Esophagus squamous epithelium (tissue), 5 donors: ENCODE measurements at places on chromosomes 6 and 20.

- H3K4me3 ChIP-seq = no peak overlapping the region
- DNase-seq = no peak
- H3K27me3 ChIP-seq = no peaks in the 10 kb centered on the region
- no peak overlapping the region for H3K27ac ChIP-seq
- no peaks in the 10 kb centered on the region for H3K36me3 ChIP-seq
- no peaks in the 10 kb centered on the region for H3K4me1 ChIP-seq
Observed at GRCh38 chr20:24389686-24390085, 79.7 kb upstream of the SYNDIG1 start.

DNA sequence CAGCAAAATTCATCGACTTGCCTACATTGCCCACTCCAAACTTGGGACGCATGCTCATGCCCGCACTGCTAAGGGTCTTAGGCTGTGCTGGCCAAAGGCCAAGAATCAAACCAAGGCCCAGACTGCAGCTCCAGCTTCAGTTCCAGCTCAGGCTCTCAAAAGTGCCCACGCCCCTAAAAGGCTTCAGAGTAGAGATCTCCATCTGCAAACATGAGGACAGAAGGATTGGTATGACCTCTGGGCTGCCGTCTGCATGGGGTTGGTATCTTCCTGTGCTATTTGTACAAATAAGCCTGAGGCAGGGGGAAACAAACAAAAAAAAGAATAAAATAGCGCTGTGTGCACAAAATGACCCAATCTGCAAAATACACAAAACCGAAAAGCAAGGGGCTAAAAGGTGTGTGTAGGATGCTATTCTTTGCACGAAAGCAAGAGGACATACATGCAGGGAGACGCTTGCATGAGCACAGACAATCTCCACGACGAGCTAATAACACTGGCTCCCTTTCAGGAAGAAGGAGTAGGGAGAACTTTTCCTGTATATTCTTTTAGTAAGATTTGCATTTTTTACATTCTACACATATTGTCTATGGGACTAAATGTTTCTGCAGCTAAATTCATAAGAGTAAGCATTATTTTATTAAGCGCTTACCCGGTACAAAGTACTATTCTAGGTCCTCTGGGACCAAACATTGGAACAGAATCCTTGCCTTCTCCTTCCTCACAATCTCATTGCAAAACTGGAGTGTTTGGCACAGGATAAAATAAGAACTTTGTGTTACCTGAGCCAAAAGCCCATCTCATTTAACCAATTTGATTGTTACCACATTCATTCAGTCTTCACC, 33.1 kb downstream of the ATP9A start:
- H3K36me3 ChIP-seq = no peaks in the 10 kb centered on the region
- no peak overlapping the region for H3K4me3 ChIP-seq
- H3K27ac ChIP-seq = no peak overlapping the region
- peaks cover 9% of the 10 kb centered on the region for H3K4me1 ChIP-seq
- H3K27me3 ChIP-seq = no peaks in the 10 kb centered on the region

DNA sequence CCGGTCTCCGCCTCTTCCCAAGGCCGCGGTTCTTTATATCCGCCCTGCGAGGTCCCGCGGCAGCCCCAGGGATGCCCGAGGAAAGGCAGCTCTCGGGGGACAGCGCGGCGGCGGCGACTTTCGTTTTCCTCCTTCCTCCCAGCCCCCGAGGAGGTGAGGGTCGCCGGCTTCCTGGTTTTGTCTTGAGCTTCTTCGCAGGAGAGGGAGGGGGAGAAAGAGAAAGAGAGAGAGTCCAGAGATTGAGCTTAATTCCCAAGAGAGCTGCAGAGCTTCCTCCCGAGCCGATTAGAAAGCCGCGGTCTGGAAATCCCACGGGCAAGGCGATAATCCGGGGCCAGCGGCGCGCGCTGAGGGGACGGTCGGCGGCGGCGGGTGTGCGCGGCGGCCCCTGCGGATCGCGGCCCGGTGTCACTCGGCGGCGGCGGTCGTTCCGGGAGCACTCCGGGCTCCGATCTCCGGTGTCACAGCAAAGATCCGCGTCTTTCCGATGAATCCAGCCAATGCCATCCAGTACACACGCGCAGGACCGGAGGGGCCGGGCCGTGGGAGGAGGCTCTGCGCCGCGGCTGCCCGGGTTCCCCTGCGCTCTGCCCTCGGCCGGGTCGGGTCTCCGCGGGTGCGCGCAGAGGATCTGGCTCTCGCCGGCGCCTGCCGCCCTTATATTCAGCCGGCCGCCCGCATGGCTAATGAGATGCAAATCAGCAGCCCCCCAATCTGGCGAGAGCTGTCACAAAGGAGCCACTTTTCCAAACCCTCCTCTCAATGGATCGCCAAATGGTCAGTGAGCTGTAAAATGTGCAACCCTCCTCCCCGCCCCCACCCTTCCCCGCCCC, at the start of gene DLL1:
DLL1 (minus strand) TSS at position 783 of the 833 bp plus-strand sequence. CDS start 939 bp downstream, outside the sequence.
- DNase-seq = no peak
- H3K27me3 ChIP-seq = peaks cover 5% of the 10 kb centered on the region
- peak within 1 kb of the TSS; percentile 79 for H3K4me3 ChIP-seq
- H3K4me1 ChIP-seq = peaks cover 65% of the 10 kb centered on the region
- H3K27ac ChIP-seq = peak within 1 kb of the TSS; percentile 76

DNA sequence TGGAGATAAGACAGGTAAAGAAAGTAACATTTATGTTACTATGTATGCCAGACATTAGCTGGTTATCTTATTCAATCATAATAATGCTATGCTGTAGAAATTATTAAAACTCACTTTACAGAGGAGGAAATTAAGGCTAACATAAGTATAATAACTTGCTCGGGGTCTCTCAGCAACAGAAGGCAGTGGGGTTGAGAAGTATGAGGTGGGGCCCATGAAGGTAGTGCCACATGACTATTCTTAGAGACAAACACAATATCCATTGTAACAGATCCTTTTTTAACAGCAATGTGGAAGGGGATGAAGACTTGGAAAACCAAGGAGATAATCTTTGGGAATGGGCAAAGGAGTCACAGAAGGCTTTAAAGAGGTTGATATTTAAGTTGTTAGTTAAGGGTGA, 11.5 kb downstream of the REV3L start:
- no peak overlapping the region for H3K4me3 ChIP-seq
- H3K36me3 ChIP-seq = no peaks in the 10 kb centered on the region
- no peak for DNase-seq
- peaks cover 37% of the 10 kb centered on the region for H3K4me1 ChIP-seq
- no peak overlapping the region for H3K27ac ChIP-seq

GRCh38 chr6:80226151-80226550, 119.7 kb downstream of the BCKDHB start:
- no peak for DNase-seq
- H3K36me3 ChIP-seq = no peaks in the 10 kb centered on the region
- no peak overlapping the region for H3K27ac ChIP-seq
- no peaks in the 10 kb centered on the region for H3K27me3 ChIP-seq

DNA sequence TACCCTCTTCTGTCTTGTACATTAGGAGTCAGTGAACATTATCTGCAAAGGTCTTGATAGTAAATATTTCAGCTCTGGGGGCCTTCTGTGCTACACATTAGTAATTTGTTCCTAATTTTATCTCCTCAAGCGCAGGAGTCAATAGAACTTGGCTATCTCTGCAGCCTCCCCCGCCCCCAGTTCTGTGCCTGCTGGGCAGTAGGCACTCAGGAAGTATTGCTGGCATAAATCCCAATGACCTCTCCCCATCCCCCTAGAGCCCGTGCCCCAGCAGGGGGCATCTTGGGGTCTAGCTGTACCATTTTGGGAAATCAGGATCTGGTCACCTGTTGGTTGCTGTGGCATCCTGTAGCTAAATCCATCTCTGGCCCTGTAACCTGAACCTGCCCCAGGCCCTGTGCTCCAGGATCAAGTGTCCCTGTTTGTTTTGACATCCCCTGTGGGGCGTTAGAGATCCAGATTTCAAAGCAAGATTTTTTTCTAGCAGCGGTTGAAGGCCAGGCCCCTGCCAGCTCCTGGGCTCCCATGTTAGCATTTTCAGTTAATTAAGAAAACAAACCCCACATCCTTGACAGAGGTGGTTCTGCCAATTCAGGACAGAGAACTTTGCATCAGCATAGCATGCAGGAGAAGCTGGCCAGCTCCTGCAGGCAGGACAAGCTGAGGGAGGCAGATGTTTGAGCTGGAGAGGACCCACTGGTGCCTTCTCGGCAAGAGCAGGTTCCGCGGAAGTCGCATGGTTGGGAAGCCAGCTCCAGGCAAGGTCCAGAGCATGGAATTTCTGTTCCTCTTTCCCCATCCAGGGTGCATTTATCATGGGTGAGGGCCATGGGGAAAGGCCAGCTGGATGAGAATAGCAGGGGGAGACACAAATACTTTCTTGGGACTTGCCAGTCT, 32.1 kb downstream of the DAAM2 start:
- H3K27me3 ChIP-seq = no peaks in the 10 kb centered on the region
- peaks cover 42% of the 10 kb centered on the region for H3K4me1 ChIP-seq
- H3K4me3 ChIP-seq = no peak overlapping the region
- no peak for DNase-seq
- H3K27ac ChIP-seq = peak overlapping the region; percentile 77

DNA sequence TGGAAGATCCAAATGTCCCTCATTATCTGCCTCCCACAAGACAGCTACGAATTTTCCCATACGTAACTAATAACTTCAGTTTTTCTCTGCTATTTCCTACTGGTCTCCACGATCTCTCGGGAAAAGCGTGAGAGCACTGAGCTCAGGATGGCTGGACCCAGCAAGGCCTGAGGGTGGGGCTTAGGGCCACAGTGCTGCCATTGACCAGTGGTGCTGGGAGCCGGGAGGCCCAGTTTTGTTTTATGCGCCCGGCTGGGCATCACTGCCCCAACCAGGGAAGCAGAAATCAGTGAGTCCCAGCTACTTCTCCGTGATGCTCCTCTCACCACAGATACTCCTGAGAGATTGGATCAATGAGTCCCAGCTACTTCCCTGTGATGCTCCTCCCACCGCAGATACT, 238.4 kb downstream of the LY86 start:
- no peak overlapping the region for H3K4me3 ChIP-seq
- peak overlapping the region; percentile 89 for H3K27ac ChIP-seq
- no peaks in the 10 kb centered on the region for H3K36me3 ChIP-seq
- peaks cover 31% of the 10 kb centered on the region for H3K4me1 ChIP-seq
- no peaks in the 10 kb centered on the region for H3K27me3 ChIP-seq

DNA sequence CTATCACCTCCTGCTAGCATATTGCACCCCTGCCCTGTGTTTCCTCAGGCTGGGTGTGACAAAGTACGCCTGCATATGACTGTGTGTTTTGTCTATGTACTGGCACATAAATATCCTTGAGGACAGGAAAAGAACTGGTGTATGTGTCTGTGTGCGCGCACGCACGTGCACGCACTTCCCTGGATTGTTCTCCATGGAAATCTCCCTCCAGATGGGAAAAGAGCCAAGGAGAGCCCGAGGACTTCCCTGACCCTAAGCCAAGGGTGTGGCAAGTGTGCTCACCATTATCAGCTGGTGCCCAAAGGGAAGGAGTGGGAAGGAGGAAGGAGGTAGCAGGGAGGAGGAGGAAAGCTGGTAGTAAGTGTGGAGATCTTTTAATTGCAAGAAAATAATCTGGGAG, 117.6 kb downstream of the HIVEP2 start:
- no peak for DNase-seq
- H3K27me3 ChIP-seq = no peaks in the 10 kb centered on the region
- no peak overlapping the region for H3K4me3 ChIP-seq
- peak overlapping the region; percentile 5 for H3K27ac ChIP-seq
- peaks cover 6% of the 10 kb centered on the region for H3K36me3 ChIP-seq

DNA sequence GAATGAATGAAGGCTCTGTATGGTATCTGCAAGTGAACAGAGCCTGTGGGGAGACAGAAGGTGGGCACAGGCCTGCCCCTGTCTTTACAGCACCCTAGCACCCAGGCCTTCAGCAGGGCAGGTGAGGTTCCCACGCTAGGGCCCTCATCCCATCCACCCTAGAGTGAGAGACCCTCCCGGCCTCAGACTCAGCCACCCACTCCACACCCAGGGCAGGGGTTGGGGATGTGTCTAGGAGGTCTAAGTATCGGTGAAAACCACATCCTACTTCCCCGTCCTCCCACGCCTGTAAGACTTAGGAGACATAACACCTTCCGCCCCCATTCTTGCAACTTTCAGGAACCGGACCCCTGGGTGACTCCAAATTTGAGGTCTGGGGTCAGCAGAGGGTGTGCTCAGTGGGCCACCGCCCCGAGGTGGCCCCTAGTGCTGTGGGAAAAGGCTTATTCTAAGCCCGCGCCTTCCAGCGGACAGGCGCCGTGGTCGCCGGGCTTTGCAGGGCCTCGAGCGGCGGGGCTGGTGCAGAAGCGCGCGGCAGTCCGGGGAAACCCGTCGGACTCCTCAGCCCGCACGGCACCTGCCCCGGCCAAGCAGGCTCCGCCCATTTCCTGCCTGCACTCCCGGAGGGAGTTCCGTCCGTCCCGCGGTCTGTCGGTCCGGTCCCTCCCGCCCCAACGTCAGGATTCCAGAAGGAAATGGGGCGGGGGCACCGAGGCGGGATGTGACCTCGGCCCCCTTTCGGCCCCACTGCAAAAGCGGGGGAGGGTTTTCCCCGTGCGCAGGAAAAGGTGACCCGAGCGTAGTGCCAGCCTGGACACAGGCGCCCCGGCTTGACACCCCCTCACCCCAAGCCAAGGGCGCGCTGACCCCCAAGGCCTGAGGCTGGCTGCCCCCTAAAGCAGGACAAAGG, 868 bp downstream of the SAMD10 start:
- H3K36me3 ChIP-seq = no peaks in the 10 kb centered on the region
- DNase-seq = no peak
- peak overlapping the region; percentile 88 for H3K27ac ChIP-seq

DNA sequence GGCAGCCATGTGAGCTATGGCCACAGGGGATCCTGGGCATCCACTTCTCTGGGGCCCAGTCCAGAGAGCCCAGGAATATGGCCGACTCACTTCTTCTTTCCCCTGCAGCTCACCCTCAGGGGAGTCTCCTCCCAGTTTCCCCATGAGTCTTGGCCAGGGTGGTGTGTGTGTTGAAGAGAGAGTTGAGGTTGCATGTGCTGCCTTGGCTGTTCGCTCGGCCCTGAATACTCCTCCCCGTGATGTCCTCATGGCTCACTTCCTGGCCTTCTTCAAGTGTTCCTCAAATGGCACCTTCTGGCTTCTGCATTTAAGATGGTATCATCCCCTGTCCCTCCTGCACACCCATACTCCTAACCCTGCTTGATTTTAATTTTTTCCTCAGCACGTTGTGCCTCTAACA, 3.2 kb upstream of the TREML1 start:
- H3K27me3 ChIP-seq = no peaks in the 10 kb centered on the region
- no peaks in the 10 kb centered on the region for H3K36me3 ChIP-seq
- H3K27ac ChIP-seq = no peak overlapping the region
- H3K4me3 ChIP-seq = no peak overlapping the region
- no peak for DNase-seq
- H3K4me1 ChIP-seq = peaks cover 13% of the 10 kb centered on the region
